A549 (cell line): ENCODE measurements at places on chromosomes 3 and 15. TPM values are rescaled to one million over a fixed set of nuclear protein-coding genes. Genes with fewer than 3 reads are reported as not detected.
A peak's percentile ranks its signal among the peaks of the same experiment; 100 is the strongest.

- DNase-seq, result no peak
Observed at GRCh38 chr3:53114412-53115074, 15.7 kb downstream of the RFT1 start.

The C3orf80 gene
- 2.0 to 3.7 TPM (median 3.5 TPM) in 3 replicates for polyA plus RNA-seq

DNA sequence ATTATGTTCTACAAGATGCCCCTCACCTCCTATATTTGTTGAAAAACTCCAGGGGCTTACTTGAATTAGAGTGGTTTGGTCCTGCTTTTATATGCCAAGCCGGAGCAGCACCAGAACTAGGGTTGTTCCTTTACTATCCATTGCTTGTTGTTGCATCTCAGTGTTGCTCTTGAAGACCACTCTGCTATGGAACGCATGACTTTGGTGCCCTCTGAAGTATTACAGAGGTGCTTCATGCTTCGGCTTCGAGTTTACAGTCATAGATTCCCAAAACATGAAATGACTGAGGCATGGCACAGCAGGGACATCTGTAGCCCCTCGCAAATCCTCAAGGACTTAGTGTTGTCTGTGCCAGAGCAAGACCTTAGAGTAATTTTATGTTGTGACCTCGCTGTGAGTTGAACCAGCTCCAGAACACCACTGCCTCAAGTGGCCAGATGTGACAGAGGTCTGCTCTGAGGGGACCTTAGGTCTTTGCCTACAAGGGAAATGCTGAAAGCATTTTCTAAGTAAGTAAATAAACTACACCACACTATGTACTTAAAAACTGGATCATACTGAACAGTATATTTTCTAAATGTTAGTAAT lies 67.2 kb upstream of the SIAH2 start:
- peak; percentile 16 for DNase-seq

The OR5K1 gene
- not detected in 3 replicates for polyA plus RNA-seq

- DNase-seq, result no peak
Observed at GRCh38 chr15:73914145-73914544, 12.1 kb upstream of the LOXL1 start.

The OSTN gene
- polyA plus RNA-seq, result not detected in 3 replicates

The SI gene
- polyA plus RNA-seq, result not detected in 3 replicates

DNA sequence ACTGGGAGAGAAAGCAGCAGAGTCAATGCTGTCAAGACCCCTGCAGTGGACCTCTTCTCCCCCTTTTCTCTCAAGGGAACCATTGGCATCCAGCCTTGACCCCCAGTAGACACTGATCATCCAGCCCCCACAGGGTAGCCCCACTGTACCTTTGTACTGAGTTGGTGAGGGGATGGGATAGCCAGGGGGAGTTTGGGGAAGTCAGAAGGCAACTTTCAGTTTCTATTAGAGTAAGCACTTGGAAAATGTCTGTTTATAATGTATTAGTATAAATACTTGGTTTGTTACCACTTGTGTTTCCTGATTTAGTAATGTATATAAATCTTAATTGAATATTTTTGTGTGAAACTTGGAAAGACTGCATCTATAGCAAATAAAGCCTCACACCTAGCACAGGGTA lies 25.0 kb downstream of the DAG1 start:
- DNase-seq, result no peak

The SLITRK3 gene
- polyA plus RNA-seq, result not detected in 3 replicates

The ZFAND6 gene
- polyA plus RNA-seq, result 138 to 159 TPM (median 152 TPM) in 3 replicates

The GOLGA8R gene
- polyA plus RNA-seq, result 0.49 to 0.56 TPM (median 0.50 TPM) in 3 replicates

GRCh38 chr3:128488991-128489673 lies 3.9 kb downstream of the GATA2 start:
- no peak for DNase-seq

DNA sequence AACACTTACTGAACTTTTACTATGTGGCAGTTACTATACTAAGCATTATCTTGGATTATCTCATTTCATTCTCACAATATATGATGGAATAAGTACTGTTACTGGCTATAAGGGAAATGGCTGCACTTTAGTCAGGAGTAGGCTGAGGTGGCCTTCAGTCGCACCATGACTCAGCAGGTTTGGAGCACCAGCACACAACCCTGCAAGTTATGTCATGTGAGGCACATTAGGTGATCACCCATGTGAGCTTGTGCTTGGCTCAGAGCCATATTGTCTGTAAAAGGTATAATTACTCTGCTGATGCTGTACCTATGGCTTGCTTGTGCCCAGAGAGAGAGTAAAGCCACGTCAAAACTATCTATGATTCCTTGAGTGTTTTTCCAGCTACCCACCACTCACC lies 54.1 kb upstream of the TIPARP start:
- DNase-seq, result peak; percentile 30

DNA sequence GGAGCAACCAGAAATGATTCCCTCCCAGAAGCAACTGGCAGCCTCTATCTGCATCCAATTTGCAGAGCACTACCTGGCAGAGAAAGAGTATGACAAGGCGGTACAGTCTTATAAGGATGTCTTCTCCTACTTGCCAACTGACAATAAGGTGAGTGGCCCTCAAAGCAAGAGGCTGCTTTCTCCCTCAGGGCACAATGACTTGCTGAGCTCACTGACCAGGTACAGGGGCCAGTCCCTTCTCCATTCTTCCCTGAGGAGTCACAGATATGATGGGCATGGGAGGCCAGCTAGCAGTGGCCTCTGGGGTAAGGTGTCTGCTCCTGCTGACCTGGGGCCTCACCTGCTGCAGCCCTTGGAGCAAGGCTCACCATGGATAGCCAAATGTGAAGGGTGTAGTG lies 20.3 kb downstream of the CSRNP1 start:
- no peak for DNase-seq
